H1 (cell line): ENCODE measurements at places on chromosomes 1 and 21. TPM values are rescaled to one million over a fixed set of nuclear protein-coding genes. Genes with fewer than 3 reads are reported as not detected.

Gene INAVA
- 43.4 and 46.8 TPM in 2 replicates for total RNA-seq

- no peak for DNase-seq
Observed at GRCh38 chr1:51535006-51535592, 16.0 kb upstream of the EPS15 start.

Gene EPHA2
- 28.4 and 33.6 TPM in 2 replicates for total RNA-seq

- no peak for DNase-seq
Observed at GRCh38 chr1:33408093-33408436, 22.8 kb downstream of the PHC2 start.

Gene CORT
- 0.30 and 0.38 TPM in 2 replicates for total RNA-seq

Gene RGS13
- not detected in 2 replicates for total RNA-seq

DNA sequence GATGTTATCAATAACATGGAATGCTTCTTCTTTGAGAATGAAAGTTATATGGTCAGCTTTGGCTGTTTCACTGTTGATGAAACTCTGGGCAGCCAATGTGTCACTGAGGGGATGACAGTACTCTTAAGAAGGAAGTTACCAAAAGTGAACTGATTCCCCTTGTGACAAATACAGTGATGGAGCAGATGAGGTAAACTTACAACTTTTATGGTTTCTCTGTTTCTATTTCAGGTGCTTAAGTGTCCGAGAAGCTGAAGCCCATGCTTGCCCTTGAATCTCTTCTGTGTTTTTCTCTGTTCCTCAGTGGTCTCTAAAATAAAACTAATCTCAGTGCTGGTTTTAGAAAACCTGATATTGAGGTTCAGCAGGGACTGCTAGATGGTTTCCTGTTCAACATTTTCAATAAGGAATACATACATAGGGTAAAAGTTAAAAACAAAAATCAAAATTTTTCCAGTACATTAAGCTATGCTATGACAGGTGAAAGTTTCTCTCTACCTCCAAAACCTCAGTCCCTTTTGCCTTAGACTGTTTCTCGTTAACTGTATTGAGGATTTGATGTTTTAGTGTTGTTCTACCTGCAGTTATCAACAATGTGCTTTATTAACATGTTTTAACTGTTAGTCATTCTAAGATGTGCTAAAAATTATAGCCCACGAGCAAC is 454.4 kb upstream of the ADGRL4 start:
- no peak for DNase-seq
